COLO829 (cell line): ENCODE measurements at places on chromosomes 5 and 9.

- DNase-seq, result no peak
Measured at GRCh38 chr9:110835859-110836271, 167.3 kb downstream of the MUSK start.

DNA sequence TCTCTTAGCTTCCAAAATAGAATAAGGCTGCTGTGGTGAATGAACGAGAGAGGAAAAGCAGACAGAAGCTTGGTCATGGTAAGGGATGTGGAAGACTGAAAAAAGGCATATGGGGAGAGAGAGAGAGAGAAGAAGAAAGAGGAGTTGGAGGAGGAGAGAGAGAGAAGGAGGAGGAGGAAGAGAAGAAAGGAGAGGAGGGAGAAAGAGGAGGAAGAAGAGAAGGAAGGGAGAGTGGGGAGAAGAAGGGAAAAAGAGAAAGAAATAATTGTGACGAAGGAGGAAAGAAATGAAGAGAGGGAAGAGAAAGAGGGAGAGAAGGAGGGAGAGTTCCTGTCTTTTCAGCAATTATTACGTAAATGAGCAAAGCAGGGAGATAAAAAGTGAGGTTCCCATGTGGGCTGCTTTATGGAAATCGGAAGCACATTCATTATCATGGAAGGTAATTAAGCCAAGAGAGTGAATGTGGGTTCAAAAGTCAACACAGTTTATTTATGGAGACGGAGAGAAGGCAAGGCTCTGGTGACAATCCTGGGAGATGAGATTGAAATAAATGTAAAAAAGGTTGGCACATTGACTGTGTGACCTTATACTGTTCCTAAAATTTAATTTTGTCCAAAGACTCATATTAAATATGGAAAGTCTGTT, 611.2 kb downstream of the KIF4B start:
- DNase-seq, result no peak

DNA sequence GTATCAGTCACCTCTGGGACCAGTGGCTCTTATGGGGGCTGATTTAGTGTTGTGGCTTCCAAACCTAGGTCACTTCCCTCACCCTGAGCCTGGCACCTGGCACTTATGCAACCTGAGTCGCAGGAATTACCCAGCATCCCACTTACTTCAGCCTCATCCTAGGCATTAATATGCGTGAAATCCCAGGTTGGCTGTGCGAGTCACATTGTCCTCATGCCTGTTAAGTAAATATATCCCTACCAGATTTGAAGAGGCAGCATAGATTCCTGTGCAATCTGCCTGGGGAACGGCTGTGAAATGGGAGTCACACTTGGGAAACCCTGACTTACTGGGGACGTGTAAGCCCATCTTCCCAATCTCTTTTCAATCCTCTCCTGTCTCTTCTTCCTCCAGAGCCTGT, 42.7 kb upstream of the AKNA start:
- no peak for DNase-seq

GRCh38 chr5:38634568-38635369, 78.3 kb upstream of the LIFR start:
- no peak for DNase-seq

DNA sequence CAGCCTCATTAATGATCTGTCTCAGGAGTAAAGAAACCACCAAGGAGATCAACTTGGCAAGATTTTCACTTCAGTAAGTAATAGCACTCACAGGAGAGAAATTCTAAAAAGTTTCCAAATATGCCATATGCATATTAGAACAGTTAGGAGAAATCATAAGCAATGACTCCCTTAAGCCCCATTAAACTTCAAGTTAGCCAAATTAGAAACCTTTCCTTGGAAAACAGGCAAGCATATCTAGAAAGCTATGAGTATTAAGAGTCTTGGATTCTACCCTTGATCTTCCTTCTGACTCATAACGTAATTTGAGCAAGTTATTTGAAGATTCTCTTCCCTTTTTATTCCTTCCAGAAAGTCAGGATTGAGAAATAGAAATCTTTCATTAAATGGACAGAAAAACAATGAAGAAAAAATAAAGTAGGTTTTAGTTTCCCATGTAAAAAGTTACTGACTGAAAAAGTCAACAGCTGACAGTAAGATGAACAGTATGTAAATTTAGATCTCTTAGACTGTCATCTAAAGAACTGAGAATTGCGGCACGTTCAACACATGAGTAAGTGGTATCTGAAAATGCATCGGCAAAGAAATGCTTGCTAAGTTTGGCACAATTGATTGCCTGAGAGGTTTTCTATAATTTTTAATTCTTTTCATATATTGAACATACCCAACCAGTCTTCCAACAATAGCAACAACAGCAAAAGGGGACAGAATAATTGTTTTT, 565.7 kb upstream of the FTMT start:
- DNase-seq, result no peak

DNA sequence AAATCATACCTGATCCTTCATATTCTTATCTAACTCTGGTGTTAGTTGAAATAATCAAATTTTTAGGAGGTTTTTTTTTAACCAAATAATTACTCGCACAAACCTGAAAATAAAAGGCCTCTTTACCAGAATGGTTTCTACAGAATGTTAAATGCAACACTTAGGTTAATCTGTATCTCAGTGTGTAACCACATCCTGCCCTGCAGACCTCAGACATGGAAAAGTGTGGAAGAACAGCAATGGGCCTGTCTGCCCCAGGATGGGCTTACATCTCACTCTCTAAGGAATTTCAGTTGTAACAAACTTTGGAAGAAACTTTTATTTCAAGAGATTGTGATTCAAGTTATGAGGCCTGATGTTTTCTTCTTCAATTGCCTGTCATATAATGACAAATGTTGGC, 32.5 kb upstream of the MIER3 start:
- DNase-seq, result no peak

- no peak for DNase-seq
Measured at GRCh38 chr9:4743131-4743875, 2.3 kb upstream of the AK3 start.

GRCh38 chr5:113378959-113379541, 55.7 kb downstream of the TSSK1B start:
- DNase-seq, result peak; percentile 52

- DNase-seq, result no peak
Measured at GRCh38 chr9:26077860-26078259, 399.6 kb upstream of the TUSC1 start.

- DNase-seq, result no peak
Measured at GRCh38 chr5:34586117-34586885, 69.8 kb upstream of the RAI14 start.

DNA sequence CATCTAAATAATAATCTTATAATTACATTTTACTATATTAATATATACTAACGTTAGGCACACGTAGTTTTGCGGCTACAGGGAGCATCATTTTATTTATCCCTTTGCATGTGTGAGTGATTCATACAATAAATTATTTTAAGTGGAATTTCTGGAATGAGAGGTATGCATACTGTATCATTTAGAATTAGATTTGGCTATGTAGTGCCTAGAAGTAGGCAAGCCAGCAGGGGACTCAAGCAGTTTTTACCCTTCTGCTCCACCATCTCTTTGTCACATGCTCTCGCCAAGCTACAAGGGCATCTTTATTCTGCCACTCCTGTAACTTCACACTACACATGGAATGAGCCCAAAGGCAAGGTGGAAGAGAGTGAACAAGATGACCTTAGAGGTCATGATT, 60.8 kb downstream of the MEGF10 start:
- no peak for DNase-seq

DNA sequence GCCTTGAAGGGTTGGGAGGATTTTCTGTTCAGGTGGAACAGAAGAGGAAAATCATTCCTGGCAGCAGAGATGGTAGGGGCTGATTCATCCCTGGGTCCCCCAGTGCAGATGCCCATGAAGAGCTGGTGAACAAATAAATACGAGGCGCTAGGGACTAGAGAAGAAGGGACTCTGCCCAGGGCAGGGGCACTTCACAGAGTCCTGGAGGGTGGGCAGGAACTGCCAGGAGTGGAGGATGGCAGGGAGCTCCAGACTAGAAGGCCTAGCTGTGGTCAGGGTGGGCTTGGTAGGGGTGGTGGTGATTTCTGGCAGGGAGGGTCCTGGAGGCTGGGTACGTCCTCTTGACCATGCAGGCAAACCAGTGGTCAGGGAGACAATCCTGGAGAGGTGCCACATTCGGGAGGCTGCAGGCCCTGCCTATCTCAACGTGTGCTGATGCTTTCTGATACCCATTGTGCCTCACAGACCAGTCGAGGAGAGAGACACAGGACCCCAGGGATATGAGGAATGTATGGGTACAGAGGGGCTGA, 69.9 kb downstream of the CRB2 start:
- DNase-seq, result no peak

DNA sequence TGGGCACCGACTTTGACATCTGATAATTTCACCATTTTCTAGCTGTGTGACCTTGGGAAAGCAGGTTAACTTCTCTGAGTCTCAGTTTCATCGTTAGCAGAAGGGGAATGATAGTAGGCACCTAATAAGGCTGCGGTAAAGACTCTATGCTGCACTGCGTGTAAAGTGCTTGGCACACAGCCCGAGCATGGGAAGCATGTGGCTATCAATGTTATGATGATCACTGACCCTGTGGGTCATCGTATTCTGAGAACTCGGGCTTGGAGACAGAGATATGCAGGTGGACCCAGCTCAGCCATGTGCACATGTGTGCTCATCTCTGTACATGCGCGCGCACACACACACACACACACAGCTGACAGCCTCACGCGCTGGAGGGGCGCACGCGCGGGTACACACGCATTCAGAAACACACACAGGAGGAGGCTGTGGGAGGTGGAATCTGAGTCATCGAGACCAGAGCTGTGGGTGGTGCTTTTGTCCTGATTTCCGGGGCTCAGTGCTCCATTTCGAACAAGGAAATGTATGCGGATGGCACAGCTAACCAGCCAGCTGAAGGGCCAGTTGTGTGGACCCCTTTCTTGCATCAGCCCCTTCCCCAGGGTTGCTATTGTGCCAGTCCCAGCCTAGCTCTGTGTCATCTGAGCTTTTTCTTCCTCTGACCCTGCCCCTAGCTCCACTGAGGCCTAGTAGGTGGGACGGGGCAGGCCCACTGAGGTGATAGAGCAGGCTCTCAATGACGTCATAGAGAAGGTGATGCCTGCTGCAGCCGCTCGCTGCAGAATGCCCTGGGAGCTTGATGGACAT, 11.1 kb upstream of the ARAP3 start:
- peak; percentile 66 for DNase-seq

DNA sequence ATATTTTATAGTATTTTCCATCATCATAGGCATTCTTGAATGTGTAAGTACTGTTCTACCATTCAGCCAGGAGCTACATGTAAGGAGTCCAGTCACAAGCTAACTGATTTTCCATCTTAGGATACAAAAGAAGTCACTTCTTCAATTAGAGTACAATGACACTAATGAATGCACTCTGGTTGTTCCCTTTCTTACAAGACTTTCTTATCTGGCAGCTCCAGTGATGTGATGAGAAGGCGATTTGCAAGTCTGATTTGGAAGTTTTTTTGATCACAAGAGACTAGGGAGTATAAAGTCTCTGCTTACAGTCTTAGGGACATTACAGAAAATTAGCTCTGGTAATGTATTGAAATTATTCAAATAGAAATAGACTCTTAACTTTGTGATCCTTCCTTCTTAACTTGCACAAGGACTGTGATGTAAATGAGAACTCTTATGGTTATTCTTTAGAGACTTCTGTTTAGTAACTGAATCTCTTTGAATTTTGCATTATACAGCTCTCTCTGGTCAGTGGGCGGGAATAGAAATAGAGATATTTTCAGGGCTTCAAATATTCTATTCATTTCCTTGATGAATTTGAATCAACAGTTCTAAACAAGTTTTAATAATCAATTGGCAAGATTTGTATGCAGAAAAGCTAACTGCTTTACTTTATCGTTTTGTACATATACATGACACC, 130.4 kb upstream of the CDH6 start:
- DNase-seq, result no peak

DNA sequence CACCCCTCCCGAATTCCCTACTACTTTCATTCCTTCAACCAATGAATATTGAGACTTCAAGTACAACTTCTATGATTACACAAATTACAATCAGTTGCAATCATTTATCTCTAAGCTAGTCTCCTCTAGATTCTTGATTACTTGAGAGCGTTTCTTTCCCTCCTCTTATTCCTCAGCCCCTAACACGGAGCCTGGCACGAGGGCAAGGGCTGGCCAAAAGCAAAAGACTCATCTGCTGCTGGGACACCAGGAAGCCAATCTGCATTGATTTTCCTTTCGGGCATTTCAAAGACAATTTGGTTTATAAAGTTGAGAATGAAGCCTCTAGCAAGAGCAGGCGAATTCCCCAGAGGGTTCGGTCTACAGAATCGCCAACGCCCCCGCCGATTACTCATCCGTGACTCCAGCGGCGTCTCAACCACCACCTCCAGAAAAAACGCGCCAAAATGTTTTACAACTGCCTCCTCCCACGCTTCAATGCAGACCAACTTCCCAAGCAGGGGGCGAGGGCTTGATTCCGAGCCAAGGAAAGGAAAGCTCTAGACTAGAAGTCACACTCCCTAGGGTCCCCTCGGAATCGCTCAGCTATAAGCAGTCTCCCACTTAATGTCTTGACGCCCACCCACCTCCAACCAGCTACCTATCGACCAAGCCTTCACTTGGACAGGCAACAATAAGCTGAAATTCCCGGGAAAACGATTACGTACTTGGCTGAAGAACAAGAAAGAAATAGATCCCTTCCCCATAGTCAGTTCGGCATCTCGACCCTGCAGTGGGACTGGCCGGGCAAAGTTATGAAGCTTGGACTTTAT, 1.5 kb downstream of the PCSK1 start:
- DNase-seq, result peak; percentile 13

DNA sequence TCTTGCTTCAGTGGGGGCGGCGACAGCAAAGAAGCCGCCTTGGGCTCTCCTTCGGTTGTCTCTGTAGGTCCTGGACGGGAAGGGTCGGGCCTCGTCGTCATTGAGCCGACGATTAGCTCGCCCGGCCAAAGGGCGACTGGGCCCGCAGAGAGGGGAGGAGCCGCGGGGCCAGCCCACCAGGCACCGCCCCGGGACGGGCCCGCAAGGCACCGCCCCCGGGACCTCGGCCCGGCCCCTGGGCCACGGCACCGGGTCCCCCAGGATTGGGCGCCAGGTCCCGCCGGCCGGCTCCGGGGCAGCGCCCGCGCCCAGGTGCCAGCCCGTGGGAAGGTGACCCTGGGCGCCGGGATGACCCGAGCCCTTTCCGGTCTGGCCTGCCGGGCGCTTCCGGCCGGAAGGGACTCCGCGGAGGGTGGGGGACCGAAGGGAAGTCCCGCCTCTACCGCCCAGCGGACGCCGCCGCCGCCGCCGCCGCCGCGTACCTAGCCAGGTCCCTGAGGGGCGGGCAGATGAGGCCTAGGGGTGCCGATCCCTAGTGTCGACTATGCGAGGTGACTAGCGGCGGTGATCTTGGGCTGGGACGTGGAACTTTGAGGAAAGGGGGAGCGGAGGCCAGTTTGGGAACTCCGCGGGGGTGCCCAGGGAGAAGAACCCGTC, at the start of the genes GBA2 and RGP1:
TSS of gene GBA2 (minus strand) at position 371 of the 657 bp plus-strand sequence. CDS start 524 bp downstream, outside the sequence.
TSS of gene RGP1 (plus strand) at position 430 of the 657 bp plus-strand sequence. CDS start 469 bp downstream, outside the sequence.
- DNase-seq, result peak; percentile 54

- DNase-seq, result no peak
Measured at GRCh38 chr5:40572937-40573336, 106.8 kb upstream of the PTGER4 start.

DNA sequence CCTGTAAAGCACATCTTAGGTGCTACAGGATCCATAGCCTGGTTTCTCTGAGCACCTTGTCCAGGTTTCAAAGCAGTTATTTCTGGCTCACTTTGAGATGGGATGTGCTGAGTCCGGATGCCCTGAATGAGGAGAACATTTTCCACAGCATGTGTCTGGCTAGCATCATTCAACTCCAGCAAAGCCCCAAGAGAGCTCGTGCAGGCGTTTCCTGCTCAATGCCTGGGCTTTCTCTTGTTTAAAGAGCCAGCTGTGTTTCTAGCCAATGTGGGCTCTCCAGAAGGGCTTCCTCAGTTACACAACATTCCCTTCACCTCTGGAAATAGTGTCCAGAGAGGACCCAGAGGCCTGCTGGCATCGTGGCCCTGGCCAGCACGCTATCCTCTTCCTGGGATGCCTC, 411.7 kb downstream of the DMAC1 start:
- no peak for DNase-seq
